Activated CD4-positive, alpha-beta T cell treated with anti-CD3 and anti-CD28 coated beads, Interleukin-2, amount 50 U/mL, for 24 hours (primary cell): ENCODE measurements at places on chromosomes 3 and 15.
A peak's percentile ranks its signal among the peaks of the same experiment; 100 is the strongest.

DNA sequence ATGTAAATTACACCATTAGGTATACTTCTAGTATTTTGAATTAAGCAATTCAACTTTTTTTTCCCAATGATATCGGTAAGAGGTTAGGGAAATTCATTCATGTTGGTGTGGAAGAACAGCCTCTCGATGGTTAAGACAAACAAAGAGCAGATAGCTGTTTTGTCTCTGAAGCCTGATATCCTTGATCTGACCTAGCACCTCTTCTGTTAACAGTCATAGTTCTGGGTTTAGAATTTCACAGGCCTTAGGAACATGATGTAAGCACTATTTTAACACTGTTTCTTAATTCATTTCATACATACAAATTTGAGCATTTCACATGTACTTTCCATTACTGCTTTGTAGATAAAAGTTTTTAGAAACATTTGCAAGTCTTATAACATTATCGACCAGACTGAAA is 367.5 kb upstream of the ZNF385D start:
- no peak for DNase-seq

DNA sequence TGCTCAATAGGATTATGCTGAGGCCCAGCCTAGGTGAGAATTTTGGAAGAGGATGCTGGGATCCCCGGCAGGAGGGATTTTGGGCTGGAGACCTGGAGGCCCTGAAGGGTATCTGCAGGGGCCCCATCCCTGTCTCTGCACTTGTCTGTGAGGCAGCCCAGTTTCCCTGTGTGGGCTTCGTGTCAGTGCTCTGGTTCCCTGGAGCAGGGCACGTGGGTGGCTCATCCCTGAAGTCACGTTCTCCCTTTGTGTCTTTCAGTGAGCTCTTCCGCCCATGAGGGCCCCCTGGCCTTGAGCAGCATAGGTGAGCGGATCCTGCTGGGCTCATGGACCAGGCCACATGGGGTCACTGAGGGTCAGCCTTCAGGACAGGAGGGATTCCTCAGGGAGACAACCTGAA is 217.9 kb downstream of the SNRPN start:
- DNase-seq: no peak

DNA sequence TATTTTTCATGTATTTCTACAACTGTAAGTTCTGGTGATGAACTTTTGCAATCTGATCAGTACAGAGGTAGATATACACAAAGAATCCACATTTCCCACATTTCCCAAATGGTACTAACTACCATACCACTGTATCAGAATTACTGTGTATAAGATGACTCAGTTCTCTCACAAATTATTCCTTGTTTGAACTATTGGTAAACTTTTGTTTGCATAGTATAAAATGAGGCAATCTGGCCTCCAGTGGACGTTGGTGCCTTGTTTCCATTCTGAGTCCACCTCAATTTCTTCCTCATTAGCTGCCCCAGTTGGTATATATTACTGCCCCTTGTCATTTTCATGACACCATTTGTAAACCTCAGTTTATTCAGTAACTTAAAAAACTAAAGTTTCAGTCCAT is 38.5 kb downstream of the SPTSSB start:
- no peak for DNase-seq

- DNase-seq: peak; percentile 44
These were observed 4.8 kb downstream of the UBE2E1 start for GRCh38 chr3:23810343-23811184.

DNA sequence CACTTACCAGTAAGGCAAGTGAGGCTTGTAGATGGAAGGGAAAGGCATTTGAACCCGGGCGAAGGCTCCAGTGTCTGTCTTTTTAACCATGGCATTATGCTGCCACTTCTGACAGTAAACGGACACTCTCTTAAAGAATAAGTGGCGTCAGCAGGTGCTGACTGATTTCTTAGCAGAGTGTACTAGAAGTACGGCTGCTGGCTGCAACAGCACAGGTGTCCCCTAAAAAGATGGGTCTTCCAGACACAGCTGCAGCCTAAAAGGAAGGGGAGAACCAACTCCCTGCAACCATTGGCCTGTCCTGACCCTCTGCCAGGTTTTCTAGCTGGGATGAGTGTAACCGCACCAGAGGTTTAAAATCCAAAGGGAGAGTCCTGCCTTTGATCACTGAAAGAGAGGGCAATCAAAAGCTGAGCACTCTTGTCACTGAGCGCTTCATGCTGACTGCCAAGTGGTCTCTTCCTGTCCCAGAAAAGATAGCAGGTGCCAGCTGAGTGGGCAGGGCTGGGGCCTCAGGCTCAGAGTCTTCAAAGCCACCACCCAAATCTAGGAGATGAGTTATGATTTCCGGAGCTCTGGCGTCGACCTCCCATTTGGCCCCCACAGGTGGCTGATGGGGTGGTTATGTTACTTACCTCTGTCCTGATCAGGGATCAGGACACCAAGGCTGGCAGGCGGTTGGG is 255.8 kb downstream of the SLCO3A1 start:
- DNase-seq: no peak

- DNase-seq: no peak
These were observed 3.6 kb downstream of the STIMATE start for GRCh38 chr3:52893723-52894122.

DNA sequence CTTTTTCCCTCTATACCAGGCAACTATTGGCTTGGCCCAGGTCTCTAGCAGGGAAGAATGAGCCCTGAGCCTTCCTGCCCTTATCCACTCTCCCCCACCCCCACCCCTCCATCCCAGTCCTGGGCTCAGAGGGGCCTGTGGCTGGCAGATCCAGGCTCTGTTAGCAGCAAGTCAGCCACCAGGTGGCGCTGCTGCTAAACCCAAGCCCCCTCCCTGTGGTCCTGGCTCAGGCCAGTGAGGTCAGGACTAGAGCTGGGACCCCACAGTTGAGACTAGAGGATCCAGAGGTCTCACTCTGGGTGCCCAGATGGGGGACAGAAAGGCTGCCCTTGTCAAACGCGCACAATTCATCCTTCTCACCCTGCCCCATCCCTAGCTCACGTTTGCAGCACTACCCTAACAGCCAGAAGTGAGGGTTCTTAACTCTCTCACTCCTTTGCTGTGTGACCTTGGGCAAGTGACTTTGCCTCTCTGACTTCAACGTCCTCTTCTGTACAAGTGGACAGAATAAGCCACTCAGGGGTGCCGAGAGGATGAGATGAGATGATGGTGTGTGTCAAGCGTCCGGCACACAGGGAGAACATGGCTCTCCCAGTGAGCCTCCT is 46.8 kb upstream of the SLC6A1 start:
- peak; percentile 8 for DNase-seq

DNA sequence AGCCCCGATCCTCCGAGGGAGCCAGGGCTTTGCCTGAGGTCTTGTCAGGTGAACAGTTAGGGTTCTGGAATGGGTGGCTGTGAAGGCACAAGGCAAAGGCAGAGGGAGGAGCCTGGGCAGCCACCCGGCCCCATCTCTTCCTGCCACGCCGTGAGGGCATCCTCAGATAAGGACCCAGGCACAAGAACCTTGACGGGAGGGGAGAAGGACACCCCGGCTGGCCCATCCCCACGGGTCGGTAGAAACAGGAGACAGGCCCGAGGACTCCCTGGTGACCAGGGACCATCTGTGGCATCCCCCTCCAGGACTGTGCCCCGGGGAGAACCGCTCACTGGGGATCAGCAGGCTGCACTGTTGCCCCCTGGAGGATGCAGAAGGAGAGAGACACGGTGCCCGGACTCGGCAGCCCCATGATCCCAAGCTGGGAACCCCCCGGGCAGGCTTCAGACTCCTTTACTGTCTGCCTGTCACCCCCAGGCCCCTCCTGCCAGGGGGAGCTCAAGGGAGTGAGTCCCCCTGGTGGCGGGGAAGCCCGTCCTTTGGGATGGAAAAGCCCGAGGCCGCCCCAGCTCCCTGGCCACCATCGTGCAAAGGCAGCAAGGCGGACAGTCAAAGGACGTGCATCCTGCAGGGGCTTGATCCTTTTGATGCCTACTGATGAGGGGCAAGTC is 12.3 kb upstream of the PCSK6 start:
- DNase-seq: peak; percentile 25

GRCh38 chr15:92429378-92430068 is 35.8 kb downstream of the ST8SIA2 start:
- no peak for DNase-seq

DNA sequence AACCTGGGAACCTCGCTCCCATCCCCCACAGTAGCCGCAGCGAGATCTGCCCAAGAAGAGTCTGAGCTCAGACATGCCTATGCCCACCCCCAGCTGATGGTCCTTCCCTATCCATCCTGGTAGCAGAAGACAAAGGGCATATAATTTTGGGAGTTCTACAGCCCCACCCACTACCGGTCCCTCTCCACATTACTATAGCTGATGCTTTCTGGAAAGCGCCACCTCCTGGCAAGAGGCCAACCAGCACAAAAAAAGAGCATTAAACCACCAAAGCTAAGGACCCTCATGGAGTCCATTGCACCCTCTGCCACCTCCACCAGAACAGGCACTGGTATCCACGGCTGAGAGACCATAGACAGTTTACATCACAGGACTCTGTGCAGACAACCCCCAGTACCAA is 168.4 kb downstream of the MEGF11 start:
- no peak for DNase-seq

GRCh38 chr15:53351373-53351772 is 408.1 kb downstream of the WDR72 start:
- no peak for DNase-seq

- no peak for DNase-seq
These were observed 85.6 kb upstream of the IQSEC1 start for GRCh38 chr3:13158871-13159270.

- DNase-seq: no peak
These were observed 103.3 kb upstream of the GALNT15 start for GRCh38 chr3:16071206-16071605.

- no peak for DNase-seq
These were observed 104.4 kb downstream of the RPL22L1 start for GRCh38 chr3:170765419-170766078.

DNA sequence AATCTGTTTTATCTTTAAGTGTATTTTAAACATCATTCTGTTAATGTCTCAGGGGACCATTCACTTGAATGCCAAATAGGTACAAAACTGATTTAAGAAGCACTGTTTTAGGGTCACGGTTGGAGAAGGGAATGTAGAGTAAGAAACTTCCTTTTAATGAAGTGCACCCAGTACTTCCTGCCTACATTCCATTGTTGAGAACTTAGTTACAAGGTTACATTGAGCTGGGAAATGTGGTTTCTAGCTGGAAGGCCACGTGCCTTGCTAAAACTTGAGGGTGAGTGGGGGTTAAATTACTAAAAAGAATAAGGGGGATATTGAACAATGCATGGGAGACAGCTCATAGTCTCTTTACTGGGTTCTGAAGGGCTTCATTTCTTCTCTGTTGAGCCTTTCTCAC is 78.3 kb upstream of the TBC1D5 start:
- no peak for DNase-seq

DNA sequence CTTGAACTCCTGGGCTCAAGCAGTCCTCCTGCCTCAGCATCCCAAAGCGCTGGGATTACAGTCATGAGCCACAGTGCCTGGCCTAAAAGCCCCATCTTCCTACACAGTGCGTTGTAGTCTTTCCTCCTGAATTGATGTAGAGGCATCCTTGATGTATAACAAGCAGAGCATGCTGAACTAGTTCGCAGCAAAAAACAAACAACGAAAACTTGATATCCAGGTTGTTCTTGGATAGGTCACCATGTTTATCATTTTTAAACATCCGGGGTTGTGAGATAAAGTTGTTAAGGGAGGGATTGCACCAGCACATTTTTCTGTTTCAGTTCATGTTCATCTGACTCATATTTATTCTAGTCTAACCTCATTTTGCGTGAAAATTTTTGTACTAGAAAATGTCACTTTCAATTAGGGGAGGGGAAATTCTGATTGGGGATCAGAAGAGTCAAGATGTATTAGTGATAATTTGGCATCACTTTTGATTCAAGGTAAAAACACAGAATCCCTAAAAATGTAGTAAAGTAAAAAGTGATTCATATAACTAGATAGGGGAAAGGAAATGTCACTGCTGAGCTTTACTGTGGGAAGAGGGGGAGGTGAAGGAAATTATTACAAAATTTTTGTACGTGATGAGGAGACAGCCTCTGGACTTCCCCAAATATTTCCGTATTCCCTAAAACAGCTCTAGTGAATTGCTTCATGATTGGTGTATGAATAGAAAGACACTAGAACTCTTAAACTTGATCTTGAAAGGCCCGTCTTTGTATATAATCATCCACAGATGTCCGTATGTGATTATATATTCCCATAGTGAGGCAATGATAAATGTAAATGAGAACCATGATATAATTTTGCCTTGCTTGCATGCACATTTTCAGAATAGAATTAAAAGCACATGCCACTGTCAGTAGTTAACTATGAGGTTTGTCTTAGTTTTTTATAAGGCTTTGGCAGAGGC is 22.9 kb downstream of the RAB8B start:
- no peak for DNase-seq

DNA sequence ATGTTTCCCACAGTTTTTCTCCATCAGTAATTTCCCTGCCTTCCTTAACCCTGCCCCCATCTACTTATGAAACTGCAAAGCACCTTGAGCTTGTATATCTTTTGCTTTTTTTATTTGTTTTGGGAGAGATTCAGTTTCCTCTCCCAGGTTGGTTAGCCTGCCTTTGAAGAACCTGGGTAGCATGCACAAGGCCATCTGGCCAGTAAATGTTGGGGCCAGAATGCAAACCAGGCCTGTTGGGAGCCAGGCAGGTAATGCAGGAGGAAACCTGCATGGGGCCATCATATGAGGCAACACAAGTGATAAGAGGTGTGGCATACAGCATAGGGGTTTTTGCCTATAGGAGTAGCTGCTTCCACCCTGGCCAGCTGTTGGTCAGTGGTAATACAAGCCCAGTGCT is 17.7 kb downstream of the SYNPR start:
- DNase-seq: no peak

DNA sequence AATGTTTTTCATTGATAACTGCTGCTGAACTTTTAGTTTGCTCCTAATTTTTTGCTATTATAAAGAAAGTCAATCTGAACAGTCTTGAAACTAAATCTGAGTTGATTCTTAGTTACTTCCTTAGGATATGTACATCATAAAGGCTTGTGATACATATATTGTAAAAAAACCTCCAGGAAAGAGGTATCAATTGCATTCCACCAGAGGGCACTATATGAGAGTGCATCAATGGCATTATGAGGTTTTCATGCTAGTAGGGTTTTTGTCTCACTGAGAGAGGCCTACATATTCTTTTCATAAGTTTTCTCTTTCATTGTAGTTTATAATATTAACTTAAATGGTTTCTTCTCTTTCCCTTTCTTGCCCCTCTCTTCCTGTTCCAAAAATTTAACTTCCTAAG is 46.9 kb downstream of the PIK3R4 start:
- no peak for DNase-seq

- DNase-seq: no peak
These were observed 51.5 kb downstream of the RPN1 start for GRCh38 chr3:128598884-128599664.

GRCh38 chr15:62306851-62307504 is 141.9 kb upstream of the C2CD4B start:
- no peak for DNase-seq
